Fibroblast of villous mesenchyme (primary cell): ENCODE measurements at places on chromosomes 2 and 18.
A peak's percentile ranks its signal among the peaks of the same experiment; 100 is the strongest.

GRCh38 chr2:28480403-28481049 is 15.3 kb upstream of the PLB1 start:
- DNase-seq: no peak

GRCh38 chr18:24514439-24514838 is 54.0 kb downstream of the HRH4 start:
- peak; percentile 33 for DNase-seq

DNA sequence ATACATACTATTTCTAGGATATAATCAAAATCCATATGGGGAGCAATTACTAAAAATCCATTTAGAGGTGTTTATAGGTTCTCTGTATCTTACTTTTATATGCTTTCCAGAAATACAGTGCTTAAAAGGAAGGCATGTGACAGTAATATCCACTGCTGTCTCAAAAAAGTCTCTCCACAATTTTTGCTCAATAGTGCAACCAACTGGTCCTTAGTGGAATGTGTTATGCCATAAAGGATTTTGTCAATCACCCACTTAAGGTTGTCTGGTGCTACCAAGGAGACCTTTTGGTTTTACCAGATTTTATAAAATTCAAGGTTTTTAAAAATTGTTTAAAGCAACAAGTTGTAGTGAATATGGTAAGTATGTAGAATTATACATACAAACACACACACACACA is 328.5 kb upstream of the DSEL start:
- no peak for DNase-seq

DNA sequence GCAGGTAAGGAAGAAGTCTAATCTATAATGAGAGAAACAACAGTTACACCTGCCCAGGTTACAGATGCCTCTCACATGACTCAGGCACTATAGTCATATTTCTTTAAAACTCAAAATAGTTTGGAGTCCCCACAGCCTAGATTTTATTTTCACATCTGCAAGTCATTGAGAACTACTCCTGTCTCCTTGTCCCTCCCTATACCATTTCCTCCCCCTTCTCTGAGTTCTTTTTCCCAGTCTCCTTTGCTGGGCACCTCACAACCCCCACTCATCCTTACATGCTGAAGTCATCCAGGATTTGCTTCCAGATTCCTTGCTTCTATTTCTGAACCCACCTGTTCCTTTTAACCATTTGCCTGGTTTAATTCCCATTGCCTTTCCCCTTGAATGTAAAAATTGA is 73.1 kb upstream of the KCNE4 start:
- DNase-seq: no peak

GRCh38 chr2:5764041-5764440 is 71.9 kb downstream of the SOX11 start:
- DNase-seq: no peak

DNA sequence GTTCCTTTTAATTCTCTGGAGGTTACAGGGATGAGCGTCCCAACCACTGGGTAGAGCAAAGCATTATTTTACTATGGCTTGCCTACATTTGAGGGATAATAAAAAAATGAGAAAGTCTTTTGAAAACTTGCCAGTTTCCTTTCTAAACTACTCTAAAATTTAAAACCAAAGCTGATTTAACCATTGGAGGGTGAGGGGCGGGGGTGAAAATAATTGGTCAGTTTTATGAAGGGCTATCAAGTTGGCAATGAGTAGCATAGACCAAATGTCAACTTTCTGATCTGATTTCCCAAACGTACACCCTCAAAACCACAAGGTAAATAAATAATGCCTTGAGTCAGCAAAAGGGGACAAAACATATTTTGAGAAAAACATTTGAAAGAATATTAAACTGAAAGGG is 85.7 kb upstream of the STK17B start:
- DNase-seq: no peak

- peak; percentile 33 for DNase-seq
Observed at GRCh38 chr2:145094370-145094769, 574.5 kb upstream of the ZEB2 start.

- no peak for DNase-seq
Observed at GRCh38 chr2:236133410-236134012, 34.7 kb downstream of the GBX2 start.

DNA sequence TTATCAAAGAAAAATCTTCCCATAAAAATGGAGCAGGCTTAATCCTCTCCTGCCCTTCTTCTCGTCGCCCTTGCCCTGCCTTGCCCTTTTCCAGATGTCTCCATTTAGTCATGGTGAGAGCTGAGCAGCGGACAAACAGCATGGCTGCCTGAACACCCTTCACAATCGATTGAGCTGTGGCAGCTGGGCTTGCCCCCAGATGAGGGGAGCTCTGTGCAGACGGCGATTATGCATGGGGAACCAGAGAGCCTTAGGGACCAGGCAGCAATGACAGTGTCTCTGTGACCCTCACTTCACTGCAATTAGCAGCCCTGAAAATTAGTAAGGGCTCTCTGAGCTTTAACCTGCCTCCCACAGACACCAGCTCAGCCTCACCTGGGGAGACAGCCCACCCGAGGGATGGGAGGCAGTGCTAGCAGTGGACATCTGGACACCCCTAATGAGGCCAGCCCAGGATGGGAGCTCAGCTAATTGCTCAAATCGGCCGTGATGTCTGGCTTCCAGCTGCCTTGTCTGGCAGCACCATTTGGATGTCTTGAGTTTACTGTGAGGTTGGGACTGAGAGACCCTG is 365.7 kb downstream of the TNS1 start:
- peak; percentile 63 for DNase-seq

DNA sequence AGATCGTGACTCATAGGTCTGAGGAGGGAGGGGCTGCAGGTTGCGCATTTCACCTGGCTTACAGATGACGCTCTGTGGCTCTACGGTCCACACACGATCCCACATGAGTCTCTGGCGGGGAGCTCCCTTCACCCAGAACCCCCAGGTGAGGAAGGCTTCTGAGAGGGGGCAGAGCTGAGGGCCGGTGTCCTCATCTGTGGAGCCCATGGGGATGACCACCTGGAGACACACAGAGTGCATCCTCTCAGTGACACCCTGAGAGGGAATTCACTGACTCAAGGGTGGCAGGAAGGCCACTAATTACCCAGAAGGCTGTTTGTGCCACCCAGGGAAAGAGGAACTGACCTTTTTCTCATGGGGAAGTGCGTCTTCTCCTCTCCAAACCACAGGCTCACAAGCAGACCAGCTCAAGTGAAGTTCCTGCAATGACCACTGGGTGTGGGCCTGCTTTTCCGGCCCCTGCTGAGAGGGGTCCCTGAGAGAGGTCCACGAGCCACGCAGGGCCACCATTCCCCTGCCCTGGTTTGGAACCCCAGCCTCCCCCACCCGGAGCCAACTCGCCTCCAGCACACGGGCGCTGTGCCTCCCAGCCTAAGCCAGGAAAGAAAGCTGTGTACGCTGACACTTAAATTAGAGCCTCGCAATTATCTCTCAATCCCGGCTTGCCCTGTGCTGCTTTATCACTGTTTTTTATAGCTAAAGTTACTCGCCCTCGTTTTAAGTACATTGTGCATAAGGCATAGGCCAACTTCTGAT is 114.1 kb downstream of the BCL11A start:
- no peak for DNase-seq

- DNase-seq: peak; percentile 12
Observed at GRCh38 chr2:62871506-62871905, 166.0 kb downstream of the EHBP1 start.

DNA sequence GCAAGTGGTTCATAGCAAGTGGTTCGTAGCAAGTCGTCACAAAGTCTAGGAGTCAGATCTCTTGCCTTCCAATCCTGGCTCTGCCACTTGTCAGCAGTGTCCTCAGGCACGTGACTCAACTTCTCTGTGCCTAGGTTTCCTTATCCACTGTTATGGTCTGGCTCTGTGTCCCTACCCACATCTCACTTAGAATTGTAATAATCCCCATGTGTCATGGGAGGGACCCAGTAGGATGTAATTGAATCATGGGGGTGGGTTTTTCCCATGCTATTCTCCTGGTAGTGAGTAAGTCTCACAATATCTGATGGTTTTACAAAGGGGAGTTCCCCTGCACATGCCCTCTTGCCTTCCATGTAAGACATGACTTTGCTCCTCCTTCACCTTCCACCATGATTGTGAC is 51.8 kb upstream of the AP1S3 start:
- no peak for DNase-seq

GRCh38 chr2:131419441-131419840 is 55.5 kb upstream of the RAB6D start:
- peak; percentile 9 for DNase-seq

- DNase-seq: no peak
Observed at GRCh38 chr2:151630372-151630771, 103.9 kb downstream of the NEB start.

DNA sequence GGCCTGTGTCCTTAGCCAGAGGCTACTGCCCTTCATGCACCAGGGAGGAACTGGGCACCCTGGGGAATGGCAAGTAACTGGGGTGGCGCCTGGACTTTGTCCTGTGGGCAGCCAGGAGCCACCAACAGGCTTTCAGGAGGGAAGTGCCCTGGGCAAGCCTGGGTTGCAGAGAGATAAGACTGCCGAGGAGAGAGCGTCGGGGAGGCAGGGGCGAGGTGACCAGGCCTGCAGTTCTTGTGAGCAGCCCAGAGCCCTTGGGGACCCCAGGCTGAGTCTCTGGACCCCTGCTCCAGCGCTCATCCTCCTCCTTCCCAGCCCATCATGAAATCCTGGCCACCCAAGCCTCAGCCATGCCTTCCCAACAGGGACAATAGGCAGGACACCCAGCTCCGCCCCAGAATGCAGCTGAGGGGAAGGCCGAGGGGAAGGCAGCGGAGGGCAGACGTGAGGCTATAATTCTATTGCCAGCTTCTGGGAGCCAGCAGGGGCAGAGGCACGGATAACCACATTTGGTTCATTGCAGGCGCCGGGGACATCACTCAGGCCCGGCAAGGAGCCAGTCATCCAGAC is 25.1 kb downstream of the ADRA2B start:
- DNase-seq: no peak

- no peak for DNase-seq
Observed at GRCh38 chr2:42652086-42652485, 83.7 kb downstream of the MTA3 start.

- DNase-seq: no peak
Observed at GRCh38 chr2:170975127-170975942, 46.3 kb downstream of the GORASP2 start.

GRCh38 chr18:34576622-34577021 is 133.5 kb upstream of the DTNA start:
- DNase-seq: no peak

DNA sequence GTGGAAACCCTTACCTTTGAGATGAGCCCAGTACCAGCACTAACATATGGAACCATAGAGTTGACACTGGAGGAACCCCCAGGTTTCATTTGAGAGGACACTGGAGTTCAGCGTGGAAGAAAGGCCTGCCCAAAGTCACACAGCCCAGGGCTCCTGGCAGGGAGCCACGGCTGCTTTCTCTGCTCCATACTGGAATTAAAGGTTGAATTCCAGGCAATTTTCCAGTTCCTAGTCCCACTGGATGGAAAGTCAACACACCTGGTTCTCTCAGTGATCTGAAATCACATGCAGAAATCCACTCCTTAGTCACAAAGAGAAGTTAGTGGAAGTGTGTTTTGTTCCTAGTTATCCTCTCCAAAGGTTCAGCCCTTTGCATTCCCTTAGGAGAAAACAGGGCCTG is 336.1 kb upstream of the SKOR2 start:
- no peak for DNase-seq

DNA sequence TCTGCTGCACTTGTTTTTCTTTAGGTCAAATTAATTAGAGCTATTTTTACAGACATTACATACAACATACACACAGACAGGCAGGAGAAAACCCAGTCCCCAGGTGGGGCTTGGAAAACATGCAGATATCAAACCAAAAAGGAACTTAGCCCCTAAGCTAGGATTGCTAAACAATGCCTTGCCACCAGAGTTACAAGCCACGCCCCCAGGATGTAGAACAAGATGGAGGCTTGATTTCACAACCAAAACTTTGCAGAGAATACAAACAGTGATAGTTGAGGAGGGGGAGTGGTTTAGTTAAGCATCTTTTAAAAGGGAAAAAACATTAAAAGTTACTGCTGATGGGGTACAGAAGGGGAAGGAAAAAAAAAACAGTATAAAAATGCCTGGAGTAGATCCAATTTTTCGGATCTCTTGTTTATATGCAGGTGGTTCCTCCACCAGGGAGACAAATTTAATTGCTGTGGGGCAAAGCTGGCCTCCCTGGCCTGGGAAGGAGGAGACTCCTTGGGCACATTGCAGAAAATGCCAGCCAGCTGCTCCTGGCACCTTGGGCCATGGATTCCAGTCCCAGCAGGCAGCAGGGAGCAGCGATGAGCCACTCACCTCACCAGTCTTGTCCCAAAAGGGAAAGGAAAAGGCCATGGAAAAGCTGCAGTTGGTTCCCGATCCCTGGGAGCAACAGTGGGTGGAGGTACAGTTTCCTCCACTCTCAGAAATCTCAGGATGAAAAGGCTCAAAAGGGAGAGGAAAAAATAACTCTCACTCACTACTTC is 348.4 kb upstream of the REG3G start:
- DNase-seq: no peak

DNA sequence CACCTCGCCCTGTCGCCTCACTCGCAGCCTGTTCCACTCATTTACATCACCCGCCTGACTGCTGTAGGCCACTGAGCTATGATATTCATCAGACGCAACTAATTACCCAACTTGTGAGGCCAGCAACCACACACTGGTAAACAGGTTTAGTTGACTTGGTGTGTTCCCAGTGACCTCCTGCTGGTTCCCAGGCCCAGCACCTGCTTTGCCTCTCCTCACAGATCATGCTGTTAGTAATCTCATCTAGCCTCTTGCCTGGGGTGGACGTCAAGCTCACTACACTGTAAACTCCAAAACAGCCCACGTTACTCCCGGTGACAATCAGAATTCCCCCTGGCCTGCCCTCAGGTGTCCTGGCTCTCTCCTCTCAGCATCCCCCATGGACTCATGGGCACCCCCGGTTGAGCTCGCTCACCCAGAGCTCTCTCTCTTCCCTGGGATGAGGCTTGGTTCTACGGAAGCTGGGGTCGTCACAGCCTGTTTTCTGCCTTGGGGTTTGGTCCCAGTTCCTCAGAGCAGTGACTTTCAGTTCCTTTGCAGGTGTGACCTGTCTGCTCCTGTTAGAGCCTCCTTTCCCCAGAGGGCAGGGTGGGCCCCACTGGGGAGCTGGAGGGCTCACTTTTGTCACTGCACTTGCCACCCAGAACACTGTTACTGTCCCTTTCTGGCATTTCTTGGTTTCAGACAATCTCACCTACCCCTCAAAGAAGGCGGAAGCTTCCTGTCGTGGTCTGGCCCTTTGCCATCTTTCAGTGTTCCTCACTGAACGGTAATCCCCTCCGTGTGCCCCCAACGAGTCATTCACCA is 40.3 kb downstream of the INPP5D start:
- DNase-seq: no peak

DNA sequence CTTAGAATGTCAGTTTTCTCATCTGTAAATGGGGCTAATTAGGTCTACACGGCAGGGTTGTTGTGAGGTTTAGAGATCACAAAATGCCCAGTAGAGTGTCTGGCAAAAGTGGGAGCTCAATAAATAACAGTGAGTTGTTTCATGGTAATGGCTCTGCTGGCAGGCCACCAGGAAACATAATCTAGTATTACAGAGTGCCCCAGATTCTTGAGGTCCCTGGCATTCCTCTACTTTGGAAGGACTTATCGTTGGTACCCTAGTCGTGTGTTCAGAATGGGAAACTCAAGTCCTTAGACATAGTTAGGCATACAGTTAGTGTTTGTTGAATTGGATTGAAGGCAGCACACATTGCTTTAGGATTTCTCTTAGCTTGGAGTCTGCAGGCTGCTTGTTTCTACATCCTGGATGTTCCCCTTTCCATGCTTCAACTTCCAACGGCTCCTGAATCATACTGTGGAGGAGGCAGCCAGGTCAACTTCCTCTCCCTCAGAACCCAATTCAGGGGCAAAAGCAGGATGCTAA is 161.5 kb upstream of the FOSL2 start:
- DNase-seq: peak; percentile 44

- DNase-seq: no peak
Observed at GRCh38 chr2:109265953-109266352, 136.9 kb downstream of the SH3RF3 start.

- DNase-seq: peak; percentile 36
Observed at GRCh38 chr2:30026091-30027055, 105.0 kb upstream of the ALK start.
